ENCODE measurements at places on chromosomes 5 and 9.

DNA sequence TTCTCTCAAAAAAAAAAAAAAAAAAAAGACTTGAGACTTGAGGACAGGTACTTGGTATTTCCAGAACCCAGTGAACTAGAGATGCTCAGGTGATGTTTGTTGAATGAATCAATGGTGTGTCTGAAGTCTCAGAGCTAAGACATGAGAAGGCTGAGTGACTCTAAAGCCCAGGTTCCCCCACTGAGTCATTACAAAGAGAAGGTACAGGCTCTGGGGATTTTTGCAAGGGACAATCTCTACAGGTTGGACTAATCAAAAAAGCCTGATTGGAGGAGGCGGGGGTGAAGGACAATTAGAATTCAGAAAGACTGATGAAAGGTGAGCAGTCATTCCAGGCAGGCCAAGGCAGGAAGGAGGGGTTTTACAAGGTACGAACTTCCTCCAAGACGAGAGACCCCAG, 8.2 kb upstream of the FABP6 start:
- no peak for DNase-seq

GRCh38 chr9:94945197-94946144, 219.0 kb downstream of the AOPEP start:
- peak; percentile 16 for DNase-seq

- no peak for DNase-seq
Observed at GRCh38 chr5:71573591-71573990, 13.5 kb upstream of the MCCC2 start.

DNA sequence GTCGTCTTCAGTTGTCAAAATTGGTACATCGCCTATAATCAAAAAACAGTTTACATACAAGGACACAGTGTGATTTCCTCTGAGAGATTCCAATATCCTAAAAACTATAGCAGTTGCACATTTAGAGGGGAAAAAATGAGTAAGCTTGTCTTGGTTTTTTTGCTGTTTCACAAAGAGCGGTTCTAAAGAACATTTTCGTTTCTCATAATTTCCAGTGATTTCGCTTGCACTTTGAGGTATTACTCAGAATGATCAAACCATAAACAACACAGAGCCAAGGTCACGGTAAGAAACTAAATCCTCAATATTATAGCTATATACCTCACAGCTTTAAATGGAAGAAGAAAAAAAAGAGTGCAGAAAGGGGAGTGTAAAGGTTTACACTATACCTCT, 861 bp downstream of the MTX3 start:
- DNase-seq, result no peak

DNA sequence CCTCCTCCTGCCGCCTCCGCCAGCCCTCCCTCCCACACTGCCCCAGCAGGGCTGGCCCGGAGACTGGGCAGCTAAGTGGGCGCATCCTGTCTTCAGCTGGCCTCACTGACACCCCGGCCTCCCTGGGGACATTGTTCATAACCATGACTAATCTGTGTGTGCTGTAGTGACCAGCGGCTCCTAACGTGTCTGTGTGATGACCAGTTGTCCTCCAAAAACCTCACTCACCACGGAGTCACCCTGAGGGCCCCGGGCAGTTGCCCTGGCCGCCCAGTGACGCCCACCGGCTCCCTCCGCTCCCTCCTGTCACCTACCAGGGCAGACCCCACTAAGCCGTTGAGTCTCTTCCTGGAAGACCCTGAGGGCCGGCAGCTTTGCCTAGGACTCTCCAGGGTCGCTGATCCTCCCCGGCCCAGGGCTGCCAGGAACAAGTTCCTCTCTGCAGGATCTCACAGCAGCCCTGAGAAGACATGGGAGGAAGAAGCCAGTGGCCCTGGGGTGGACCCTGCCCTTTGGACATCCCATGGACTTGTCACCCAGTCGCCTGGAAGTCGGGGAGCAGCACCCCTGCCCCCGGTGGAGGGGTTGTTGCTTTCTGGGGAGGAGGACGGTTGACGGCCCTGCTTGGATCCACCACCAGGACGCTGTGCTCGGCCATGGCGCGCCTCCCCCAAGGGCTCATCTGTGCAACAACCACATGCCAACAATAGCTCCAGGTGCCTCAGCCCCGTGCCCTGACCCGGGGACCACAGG, 110.2 kb upstream of the LMX1B start:
- no peak for DNase-seq

DNA sequence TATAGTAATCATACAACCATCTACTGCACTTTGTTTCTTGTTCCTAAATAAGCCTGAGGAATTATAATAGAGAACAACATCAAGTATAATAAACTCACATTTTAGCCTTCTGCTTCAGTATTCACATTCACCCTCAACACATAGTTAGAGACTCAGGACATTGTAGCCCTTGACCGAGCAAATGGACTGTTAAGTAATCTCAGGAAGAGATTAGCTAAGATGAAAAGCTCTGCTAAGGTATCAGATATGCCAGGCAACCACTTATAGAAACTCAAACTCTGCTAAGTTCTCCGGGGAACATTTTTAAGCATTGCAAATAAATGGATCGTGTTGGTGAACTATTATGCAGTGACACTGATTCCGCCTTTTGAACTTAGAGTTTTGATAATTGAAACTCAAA, 252.0 kb downstream of the DTWD2 start:
- DNase-seq, result no peak
